Urinary bladder (tissue), 4 donors: ENCODE measurements at places on chromosomes 1 and 21. TPM values are rescaled to one million over a fixed set of nuclear protein-coding genes. Genes with fewer than 3 reads are reported as not detected.

Gene OR2L2
- 0.11 TPM for total RNA-seq

- no peak for DNase-seq
These were observed 31.0 kb downstream of the KRTAP24-1 start for GRCh38 chr21:30251781-30252180.

GRCh38 chr1:208078752-208079151 is 165.4 kb downstream of the PLXNA2 start:
- DNase-seq: no peak

Gene S100A9
- 77.5 TPM for total RNA-seq

Gene C2CD4D
- total RNA-seq: not detected

- DNase-seq: no peak
These were observed 247.0 kb downstream of the KCNT2 start for GRCh38 chr1:196361112-196361714.

- no peak for DNase-seq
These were observed 23.9 kb downstream of the MEF2D start for GRCh38 chr1:156476501-156477298.

Gene OPTC
- total RNA-seq: not detected
